Sigmoid colon (tissue), 7 donors: ENCODE measurements at places on chromosomes 4 and X.

- no peak for DNase-seq
Measured at GRCh38 chrX:131739823-131740222, 195.9 kb downstream of the OR13H1 start.

- peak; percentile 66 for DNase-seq
Measured at GRCh38 chrX:129979207-129979920, 3.1 kb upstream of the BCORL1 start.

DNA sequence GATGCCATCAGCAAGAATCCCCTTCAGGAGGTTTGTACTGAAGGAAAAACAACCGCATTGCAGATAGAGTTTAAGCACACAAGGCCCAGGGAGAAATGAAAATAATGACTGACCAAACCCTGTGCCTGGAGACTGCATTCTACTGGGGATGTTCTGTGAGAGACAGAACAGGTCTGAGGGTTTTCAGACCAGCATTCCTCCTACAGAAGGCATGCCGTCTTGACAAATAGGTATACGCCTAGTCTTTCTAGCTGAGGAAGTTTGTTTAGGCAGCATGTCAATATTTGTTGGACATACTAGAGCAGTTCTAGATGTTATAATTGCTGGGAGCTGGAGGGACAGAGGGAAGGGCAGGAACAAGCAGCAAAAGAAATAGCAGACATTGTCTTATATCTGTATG lies 68.4 kb upstream of the SCOC start:
- DNase-seq = no peak

DNA sequence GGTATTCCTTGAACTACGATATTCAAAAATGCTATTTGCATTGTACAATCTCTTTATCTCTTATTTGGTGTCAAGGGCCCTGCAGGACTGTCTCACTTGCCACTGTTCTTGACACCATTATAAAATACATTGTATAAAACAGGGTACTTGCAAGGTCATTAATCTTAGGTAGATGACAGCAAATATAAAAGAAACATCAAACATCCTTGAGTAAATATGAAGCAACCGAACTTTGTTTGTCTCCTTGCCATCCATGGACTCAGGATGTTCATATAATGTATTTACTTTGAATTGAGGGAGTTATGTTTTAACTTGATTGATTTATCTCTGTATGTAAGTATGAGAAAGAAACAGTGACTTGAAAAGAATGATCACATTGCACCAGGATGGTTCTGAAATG lies 87.3 kb downstream of the UGT2B4 start:
- DNase-seq = no peak

DNA sequence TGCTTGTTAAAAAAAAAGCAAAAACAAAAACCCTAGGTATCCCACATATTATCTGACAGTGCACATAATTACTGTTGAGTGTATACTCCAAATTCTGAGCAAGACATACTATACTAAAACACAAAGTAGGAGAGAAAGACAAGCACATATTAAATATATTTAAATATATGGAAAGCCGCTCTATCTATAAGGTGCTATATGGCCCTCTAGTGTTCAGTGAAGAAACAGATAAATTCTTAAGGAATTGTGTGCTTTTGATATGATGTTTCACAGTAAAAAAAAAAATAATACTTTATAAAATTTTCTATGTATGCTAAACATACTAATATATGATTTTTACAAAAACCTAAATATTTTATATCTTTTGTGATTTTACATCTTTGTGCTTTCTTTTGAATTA lies 137.8 kb downstream of the FBXW7 start:
- DNase-seq = no peak

- no peak for DNase-seq
Measured at GRCh38 chr4:147599769-147600168, 17.4 kb upstream of the TMEM184C start.

DNA sequence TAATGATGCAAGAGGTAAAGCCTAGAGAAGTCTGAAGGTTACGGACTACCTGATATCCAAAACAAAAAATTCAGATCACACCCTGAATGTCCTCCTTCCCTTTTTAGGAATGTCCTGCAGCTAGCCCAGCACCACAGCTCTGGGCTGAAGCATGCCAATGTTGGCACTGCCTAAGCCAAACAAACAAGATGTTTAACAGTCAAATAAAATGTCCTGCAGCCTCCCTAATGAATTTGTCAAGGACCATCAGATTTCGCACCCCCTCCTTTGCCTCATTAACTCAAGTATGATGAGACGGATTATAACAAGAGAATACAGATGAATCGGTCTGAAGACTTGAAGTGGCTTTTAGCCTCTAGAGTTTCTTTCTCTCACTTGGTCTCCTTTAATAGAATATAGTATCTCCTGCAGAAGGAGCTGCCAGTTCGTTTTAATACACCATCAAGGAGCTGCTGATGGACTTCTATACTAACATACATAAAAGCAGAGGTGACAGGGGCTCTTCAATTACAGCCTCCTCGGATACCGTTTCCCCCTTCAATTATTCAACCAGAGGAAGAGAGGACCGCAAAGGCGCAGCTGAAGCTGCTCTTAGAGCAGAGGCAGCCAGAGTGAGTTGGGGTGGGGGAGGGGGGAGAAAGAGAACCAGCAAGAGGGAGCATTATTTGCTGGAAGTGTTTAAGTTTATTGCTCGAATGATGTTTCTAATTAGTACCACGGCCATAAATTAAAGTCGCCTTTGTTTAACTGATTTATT lies 3.0 kb upstream of the MAB21L2 start:
- peak; percentile 85 for DNase-seq

DNA sequence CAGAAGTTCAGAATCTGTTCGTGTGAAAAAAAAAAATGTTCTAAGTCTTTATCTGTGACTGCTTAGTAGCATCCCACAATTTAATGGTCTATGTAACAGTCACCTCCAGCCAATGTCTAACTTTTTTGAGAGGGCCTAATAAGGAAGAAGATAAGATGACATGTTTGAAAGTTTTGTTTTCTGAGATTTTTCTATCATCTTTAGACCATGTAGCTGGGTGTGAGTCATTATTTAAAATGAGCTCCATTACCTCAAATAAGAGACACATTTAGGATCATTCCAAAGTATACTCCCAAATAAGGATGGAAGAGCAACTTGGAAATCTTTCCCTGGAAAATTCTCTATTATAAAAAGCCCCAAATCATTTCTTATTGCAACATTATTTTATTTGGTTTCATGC lies 28.2 kb upstream of the MCF2 start:
- DNase-seq = no peak

DNA sequence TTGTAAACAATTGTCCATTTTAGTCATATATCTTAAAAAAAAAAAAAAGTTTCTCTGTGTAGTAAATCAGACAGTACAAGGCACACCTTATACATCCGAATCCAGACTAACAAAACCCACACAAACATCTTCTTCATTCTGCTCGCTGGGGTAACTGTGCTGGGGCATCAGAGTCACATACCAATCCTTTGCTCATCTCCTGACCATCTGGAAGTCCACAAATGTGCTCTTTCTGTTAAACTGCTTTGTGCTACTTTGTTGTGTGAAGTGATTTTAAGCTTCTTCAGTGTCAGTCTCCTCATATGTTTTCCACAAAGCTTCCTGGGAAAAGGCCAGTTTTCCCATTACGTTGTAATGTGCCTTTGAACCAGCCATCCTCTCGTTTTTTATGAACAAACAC lies 86.2 kb upstream of the CBR4 start:
- DNase-seq = no peak
